Endodermal cell (in vitro differentiated cells): ENCODE measurements at places on chromosomes 12 and 14. TPM values are rescaled to one million over a fixed set of nuclear protein-coding genes. Genes with fewer than 3 reads are reported as not detected.

DNA sequence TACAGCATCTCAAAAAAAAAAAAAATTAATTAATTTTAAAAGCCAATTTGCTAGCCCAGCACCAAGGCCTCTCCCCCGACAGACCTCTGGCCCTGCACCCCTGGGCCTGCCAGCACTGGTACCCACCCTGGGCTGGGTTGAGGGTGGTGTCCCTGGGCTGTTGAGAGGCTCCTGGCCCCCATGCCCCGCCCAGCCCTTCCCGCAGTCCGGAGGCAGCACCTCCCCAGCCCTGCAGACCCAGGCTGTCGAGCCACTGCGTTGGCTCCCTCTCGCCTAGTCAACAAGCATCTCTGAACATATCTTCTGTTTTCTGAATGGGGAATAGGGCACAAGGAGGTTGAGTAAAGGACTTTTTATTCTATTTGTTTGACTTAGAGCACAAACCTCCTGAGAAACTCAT is 87.1 kb downstream of the FBXL14 start:
- DNase-seq, result no peak

GRCh38 chr12:5521456-5522325 is 89.8 kb downstream of the NTF3 start:
- peak; percentile 36 for DNase-seq

GAS2L3 gene
- total RNA-seq, result 13.4 and 13.5 TPM in 2 replicates

LRTM2 gene
- 0.40 TPM in 1 of 2 replicates, not detected in the other for total RNA-seq

KIF5A gene
- total RNA-seq, result 4.5 and 5.3 TPM in 2 replicates
